OCI-LY7 (cell line): ENCODE measurements at places on chromosomes 11 and 22. TPM values are rescaled to one million over a fixed set of nuclear protein-coding genes. Genes with fewer than 3 reads are reported as not detected.
A peak's percentile ranks its signal among the peaks of the same experiment; 100 is the strongest.

The KLHL22 gene
- total RNA-seq, result 32.9 and 38.1 TPM in 2 replicates

- no peak for DNase-seq
Measured at GRCh38 chr11:11916981-11917399, 75.2 kb downstream of the USP47 start.

The MIOX gene
- total RNA-seq, result 0.53 and 0.74 TPM in 2 replicates

DNA sequence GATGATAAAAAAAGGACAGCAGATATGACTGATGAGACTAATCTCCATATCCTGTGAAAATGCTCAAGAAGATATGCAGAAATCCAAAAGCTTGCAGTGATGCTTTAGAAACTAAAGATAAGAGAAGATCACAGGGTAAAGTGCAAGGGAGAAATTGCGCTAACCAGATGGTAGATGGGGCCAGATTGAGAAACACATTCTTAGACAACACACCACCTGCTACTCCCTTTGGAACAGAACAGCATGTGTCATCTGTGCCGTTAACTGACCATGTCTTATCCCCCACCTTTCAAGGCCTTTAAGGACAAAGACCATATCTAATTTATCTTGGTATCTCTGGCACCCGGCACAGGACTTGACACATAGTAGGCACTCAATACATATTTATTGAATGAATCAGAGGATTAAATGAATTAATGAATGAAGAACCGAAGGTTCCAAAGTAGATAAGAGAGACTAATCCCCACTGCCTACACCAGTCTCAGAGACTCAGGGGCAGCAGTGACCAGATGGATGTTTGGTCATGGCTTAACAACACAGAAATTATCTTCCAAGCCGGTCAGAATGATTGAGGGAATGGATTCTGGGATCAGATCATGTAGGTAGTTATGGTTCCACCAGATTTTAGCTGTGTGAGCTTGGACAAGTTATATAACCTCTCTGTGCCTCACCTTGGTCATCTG, 12.3 kb upstream of the P2RY2 start:
- no peak for DNase-seq

GRCh38 chr22:27212102-27212501, 554.7 kb downstream of the MIAT start:
- DNase-seq, result no peak

DNA sequence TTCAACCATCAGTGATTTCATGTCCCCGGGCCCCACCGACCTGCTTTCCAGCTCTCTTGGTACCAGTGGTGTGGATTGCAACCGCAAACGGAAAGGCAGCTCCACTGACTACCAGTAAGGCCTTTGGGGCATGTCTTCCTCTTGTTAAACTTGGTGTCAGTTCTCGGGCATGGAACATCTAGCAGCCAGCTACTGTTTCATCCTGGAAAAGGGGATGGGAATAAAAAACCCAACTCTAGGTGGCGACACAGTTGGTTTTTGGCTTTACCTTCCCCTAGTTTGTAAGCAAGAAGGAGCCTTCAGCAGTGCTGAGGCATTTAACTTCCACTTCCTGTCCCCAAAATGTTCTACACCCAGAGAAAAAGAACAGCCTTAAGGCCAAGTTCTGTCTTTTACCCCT, 76.7 kb downstream of the BMAL1 start:
- peak; percentile 12 for DNase-seq

- no peak for DNase-seq
Measured at GRCh38 chr11:71283971-71284441, 31.6 kb upstream of the SHANK2 start.

GRCh38 chr11:128892866-128893565, 1.9 kb downstream of the KCNJ5 start:
- DNase-seq, result no peak

DNA sequence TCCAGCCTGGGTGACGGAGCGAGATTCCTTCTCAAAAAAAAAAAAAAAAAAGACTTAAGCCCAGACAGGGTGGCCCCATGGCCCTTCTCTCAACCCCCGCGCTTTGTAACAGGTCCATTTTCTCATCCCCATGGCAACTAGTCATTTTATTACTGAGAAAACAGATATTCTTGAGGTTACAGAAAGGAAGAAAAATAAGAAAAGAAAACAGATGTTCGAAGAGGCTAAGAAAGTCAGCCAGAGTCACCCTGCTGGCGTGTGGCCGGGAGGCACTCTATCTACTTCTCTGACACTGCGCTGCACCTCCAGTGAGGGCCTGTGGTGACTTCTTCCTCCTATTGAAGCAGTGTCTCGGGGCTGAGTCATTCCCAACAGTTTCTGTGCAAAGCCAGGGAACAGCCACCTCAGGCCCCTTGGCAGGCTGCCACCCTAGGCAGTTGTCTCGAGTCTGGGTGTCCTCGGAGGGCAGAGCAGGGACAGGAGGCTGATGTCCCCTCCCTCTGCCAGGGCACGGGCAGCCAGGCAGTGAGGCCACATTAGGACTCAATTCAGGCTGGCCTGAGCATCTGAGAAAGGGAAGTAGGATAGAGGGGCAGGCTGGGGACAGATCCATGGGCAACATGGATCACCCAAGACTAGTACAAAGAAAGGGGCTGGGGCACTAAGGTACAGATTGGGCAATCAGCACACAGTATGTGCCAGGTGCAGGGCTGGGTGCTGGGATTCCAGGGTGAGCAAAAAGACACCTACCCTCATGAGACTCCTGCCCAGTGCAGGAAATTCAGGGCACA, 16.4 kb upstream of the SYVN1 start:
- DNase-seq, result no peak

GRCh38 chr11:57466680-57467079, 6.4 kb downstream of the RTN4RL2 start:
- DNase-seq, result no peak

- DNase-seq, result no peak
Measured at GRCh38 chr11:13956988-13957387, 5.5 kb upstream of the SPON1 start.

DNA sequence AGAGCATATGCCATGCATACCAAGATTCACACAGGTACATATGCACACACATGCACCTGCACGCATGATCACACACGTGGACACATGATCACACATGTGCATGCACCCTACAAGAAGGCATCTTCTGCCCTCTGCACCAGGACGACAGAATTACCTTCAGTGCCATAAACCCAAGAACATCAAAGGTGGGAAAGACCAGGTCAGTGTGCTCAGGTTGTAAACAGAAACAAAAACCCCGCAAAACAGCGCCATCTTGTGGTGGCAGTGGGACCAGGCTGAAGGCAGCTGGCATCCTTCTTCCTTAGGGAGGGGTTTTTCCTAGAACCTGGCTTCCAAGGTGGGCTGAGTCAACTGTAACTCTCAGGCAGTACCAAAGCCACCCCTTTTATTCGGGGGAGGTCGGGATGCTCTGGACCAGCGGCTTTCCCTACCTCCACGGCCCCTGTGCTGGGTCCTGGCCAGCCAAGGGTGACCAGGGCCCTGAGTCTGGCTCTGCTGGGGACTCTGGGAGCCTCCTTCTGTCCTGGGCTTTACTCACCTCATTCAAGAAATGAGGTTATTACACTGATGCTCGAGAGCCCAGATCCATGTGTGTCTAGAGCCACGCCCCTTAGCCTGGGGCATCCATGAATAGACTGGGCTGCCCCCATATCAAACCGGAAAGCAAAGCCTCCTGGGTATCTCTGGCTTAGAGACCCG, 69.4 kb upstream of the FGF3 start:
- peak; percentile 64 for DNase-seq

DNA sequence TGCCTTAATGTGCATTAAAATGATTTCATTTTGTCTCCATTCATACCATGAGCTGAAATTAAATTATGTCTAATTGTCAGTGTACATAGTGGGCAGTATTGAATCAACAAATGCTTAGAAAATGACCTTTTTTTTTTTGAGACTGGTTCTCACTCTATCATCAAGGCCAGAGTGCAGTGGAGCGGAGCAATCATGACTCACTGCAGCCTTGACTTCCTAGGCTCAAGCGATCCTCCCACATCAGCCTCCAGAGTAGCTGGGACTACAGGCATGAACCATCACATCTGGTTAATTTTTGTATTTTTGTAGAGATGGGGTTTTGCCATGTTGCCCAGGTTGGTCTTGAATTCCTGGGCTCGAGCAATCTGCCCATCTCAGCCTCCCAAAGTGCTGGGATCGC, 117.0 kb upstream of the BLID start:
- no peak for DNase-seq

GRCh38 chr11:26199331-26200095, 132.4 kb upstream of the ANO3 start:
- no peak for DNase-seq

DNA sequence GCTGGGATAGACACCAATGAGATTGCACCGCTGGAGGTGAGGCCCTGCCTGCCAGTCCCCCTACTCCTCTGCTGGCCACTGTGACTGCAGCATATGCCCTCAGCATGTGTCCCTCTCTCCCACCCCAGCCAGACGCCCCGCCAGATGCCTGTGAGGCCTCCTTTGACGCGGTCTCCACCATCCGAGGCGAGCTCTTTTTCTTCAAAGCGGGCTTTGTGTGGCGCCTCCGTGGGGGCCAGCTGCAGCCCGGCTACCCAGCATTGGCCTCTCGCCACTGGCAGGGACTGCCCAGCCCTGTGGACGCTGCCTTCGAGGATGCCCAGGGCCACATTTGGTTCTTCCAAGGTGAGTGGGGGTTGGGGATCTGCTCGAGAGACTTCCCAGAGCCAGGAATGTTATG, 5.7 kb upstream of the SMARCB1 start:
- DNase-seq, result no peak

The SLC22A8 gene
- not detected in 2 replicates for total RNA-seq

The MS4A14 gene
- 0.18 TPM in 1 of 2 replicates, not detected in the other for total RNA-seq

The DAGLA gene
- not detected in 2 replicates for total RNA-seq

DNA sequence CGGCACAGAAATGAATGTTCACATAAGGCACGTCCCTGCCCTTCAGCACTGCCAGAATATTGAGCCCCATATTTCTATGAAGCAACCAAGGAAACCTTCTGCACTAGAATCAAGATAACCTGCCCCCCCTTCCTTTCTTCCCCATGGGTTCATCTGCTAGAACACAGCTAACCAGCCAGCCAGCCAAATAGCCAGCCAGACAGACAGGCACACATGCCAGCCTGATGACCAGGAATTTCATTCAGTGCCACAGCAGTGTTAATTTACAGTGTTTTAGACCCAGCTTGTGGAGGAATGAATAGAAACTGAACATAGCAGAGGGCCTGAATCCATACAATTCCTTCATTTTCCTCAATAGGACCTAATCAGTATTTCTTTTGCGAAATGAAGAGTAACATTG, 57.0 kb downstream of the TENM4 start:
- no peak for DNase-seq

- DNase-seq, result peak; percentile 96
Measured at GRCh38 chr11:18229501-18229900, 7.1 kb downstream of the SAA4 start.

The OR10D3 gene
- total RNA-seq, result not detected in 2 replicates

The IL17REL gene
- total RNA-seq, result not detected in 2 replicates

DNA sequence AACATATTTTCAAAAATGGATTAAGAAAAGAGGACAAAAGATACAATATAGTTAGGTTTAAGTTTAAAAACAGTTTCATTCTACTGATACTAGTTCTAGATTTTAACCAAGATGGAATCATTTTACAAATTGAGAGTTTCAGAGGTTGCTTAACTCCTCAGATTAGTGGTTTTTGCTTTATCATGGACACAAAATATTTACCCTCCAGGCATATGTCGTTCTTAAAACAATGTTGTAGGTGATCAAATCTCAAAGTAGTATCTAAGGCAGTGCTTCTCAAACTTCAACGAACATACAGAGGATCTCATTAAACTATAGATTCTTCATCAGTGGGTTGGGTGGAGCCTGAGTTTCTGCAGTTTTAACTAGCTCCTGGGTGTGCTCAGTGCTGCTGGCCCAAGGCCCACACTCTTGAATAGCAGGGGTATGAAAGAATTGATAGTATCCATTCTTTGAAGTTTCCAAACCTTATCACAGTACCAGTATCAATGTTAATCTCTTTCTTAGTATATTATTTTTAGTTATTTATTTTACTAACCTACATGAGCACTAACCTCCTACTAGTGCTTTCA, 48.0 kb downstream of the YAP1 start:
- no peak for DNase-seq

DNA sequence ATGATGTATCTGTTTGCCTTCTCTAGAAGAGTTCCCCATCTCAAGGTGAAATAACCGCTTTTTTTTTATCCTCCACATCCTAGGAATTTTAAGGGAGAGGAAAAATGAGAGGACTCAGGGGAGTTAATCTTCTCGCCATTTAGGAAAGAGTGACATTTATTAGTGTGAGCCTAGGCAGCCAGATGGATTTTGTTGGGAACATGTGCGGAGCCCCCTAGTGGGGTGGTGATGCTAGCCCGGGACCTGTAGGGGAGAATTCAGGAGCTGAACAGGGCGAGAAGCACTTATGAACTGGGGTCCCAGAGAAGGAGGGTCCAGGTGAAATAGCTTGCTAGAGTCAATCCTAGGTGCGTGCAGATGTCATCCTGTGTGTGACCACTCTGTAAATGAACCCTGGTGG, 10.7 kb downstream of the IL17RA start:
- no peak for DNase-seq

GRCh38 chr11:10550503-10551289, 9.7 kb upstream of the RNF141 start:
- no peak for DNase-seq

GRCh38 chr11:3225826-3226750, 6.1 kb downstream of the MRGPRE start:
- no peak for DNase-seq

GRCh38 chr11:45110562-45110961, 35.9 kb upstream of the PRDM11 start:
- DNase-seq, result peak; percentile 74

The P2RX6 gene
- 0.30 and 0.32 TPM in 2 replicates for total RNA-seq

The RAB36 gene
- 2.5 and 3.0 TPM in 2 replicates for total RNA-seq

The OR4C45 gene
- not detected in 2 replicates for total RNA-seq

The CALCB gene
- not detected in 2 replicates for total RNA-seq

GRCh38 chr22:42615092-42615859, 593 bp upstream of the POLDIP3 start:
- peak; percentile 97 for DNase-seq

The ST13 gene
- 223 and 225 TPM in 2 replicates for total RNA-seq

- no peak for DNase-seq
Measured at GRCh38 chr11:57777969-57778317, 16.3 kb downstream of the CTNND1 start.

DNA sequence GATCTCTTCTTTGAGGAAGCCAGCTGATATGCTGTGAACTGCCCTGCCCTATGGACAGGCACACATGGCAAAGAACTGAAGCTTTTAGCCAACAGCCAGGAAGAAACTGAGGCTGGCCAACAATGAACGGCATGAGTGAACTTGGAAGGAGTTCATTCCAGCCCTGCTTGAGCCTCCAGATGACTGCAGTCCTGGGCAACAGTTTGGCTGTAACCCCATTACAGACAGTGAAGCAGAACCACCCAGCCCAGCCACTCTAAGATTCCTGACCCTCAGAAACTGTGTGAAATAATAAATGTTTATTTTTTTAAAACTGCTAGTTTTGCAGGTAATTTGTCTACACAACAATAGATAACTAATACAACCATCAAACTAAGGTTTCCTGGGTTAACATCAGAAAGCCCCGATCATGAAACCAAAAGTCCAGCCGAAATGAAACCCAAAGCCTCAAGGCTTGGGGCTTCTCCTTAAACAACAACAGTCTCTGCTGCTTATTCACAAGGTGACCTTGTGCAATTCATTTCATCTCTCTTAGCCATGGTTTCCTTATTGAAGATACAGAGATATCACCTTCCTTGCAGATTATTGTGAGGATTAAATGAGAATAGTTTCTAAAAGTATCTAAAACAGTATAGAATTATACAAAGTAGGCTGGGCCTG, 31.4 kb downstream of the PAK1 start:
- no peak for DNase-seq

The KCNJ4 gene
- not detected in 2 replicates for total RNA-seq

- DNase-seq, result no peak
Measured at GRCh38 chr22:42884616-42885375, 27.7 kb upstream of the ARFGAP3 start.

GRCh38 chr11:41519696-41520095, 60.2 kb upstream of the LRRC4C start:
- DNase-seq, result no peak
